ENCODE measurements at places on chromosomes 16 and 17.

DNA sequence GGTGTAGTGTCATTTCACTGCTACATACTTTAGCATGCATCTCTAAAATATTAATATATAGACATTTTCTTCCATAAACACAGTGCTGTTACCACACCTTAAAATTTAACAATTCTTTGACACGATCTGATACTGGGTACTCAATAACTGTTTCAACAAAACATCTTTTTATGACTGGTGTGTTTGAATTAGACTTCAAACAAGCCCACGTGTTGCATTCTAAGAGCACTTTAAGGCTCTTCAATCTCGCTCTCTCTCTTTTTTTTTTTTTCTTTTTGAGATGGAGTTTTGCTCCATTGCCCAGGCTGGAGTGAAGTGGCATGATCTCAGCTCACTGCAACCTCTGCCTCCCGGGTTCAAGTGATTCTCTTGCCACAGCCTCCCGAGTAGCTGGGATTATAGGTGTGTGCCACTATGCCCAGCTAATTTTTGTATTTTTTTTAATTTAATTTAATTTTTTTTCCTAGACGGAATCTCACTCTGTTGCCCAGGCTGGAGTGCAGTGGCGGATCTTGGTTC, 15.8 kb upstream of the SLC46A1 start:
- no peak for DNase-seq

GRCh38 chr17:72775919-72776318, 316.6 kb downstream of the SLC39A11 start:
- no peak for DNase-seq

DNA sequence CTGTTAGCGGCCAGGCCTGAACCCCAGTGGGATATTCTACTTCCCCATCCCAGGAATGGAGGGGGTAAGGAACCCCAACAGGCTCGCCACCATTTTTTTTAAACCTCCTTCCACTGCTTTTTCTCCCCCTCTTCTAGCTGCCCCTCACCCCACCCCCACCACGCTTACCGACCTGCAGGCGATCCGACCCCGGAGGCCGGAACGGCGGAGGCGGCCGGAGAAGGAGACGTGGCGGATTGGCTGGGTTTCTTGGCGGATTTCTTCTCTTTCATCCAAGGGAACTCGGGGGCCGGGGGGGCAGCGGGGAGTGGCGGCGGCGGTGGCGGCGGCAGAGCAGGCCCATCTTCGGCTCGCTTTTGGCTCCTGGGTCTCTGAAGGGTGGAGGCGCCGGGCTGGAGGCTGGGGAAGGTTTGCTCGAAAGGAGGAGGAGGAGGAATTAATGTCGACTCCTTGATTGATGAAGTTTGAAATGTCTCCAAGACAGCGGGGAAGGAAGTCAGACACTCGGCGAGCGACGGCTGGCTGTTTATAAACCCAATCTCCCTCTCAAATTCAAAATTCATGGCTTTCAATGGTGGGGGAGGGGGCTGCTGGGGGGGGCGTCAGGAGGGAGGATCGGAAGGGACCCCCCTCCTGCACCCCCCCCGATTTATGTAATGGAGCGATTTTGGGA, 424 bp downstream of the HOXB2 start:
- DNase-seq: peak; percentile 83

DNA sequence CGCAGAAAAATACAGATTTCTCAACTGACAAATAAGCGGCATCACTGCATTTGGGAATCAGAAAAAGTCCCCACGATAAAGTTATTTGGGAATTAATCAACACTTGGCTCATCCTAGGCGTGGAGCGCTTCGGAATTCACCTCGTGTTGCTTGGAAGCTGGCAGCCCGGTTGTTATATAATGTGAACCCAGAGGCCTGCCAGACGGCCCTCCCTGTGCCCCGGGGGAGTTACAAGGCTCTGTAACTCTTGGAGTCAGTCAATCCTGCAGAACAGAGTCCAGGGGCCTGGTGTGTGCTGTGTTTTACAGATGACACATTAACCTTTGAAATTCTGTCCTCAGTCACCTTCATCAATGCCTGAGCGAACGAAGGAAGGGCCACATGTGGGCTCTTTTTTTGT, 111.1 kb downstream of the PITPNC1 start:
- DNase-seq: no peak

GRCh38 chr17:36089888-36090836, at the start of gene CCL3:
CCL3 (minus strand) TSS chr17:36090143; CDS start chr17:36090058, 85 bp downstream.
- DNase-seq: no peak

GRCh38 chr17:3513305-3514035, 37.7 kb downstream of the ASPA start:
- no peak for DNase-seq

GRCh38 chr17:39080421-39081078, 70.9 kb downstream of the PLXDC1 start:
- DNase-seq: peak; percentile 4

GRCh38 chr17:19412510-19412909, 1.5 kb downstream of the RNF112 start:
- no peak for DNase-seq

DNA sequence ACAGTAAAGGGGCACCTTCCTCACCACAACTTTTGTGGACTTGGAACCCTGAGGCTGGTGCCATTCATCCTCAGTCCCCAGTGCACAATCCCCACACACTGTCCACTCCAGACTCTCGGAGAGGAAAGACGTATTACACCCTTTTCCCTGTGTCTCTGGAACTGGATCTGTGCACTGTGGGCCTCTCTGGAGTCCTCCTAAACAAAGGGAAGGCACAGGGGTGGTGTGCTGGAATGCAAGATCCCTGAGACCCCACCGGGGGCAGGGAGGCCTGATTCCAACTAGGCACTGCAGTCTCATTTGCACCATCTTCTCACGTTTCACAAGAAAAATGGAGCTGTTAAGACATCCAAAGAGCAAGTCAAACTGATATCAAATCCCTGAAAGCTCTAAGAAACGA, 89.8 kb downstream of the USP31 start:
- no peak for DNase-seq

DNA sequence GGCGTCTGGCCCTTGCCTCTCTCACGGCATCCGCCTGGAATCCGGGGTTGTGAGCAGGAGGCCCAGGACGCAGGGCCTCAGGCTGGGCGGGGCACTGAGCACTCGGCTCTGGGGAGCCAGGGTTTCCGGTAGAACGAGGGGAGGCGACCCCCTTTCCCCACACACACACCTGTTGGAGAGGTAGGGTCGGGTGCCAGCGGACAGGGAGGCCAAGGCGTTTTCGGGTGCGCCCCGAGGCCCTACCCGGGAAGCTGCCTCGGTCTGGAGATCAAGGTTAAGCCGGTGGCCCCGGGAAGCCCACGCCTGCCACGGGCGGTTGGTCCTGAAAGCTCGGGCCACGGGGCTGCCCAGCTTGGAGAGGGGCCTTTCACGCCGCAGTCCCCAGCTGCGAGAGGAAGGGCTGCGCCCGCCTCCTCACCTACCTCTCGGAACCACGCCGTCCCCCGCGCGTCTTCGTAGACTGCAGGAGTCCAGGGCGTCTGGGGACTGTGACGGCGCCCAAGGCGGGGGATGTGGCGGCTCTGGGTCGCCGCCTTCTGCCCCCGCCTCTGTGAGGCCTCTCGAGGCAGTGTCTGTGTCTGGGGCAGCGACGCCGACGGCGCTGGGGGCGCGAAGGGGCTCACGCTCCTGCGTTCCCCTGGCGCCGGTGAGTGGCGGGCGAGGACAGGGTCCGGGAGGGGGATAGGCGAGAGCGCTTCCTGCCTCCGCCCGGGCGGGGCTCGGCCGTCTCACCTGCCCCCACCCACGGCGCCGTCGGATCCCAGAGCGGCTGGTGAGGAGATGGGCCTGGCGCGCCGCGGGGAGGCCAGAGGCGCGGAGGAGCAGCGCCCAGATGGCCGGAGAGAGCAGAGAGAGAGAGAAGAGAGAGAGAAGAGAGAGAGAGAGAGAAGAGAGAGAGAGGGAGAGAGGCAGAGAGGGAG, 20.3 kb upstream of the HOXB9 start:
- no peak for DNase-seq

GRCh38 chr17:38751144-38751807, 1.3 kb upstream of the PSMB3 start:
- peak; percentile 81 for DNase-seq

GRCh38 chr16:31215287-31216162, 1.4 kb downstream of the PYDC1 start:
- peak; percentile 45 for DNase-seq

DNA sequence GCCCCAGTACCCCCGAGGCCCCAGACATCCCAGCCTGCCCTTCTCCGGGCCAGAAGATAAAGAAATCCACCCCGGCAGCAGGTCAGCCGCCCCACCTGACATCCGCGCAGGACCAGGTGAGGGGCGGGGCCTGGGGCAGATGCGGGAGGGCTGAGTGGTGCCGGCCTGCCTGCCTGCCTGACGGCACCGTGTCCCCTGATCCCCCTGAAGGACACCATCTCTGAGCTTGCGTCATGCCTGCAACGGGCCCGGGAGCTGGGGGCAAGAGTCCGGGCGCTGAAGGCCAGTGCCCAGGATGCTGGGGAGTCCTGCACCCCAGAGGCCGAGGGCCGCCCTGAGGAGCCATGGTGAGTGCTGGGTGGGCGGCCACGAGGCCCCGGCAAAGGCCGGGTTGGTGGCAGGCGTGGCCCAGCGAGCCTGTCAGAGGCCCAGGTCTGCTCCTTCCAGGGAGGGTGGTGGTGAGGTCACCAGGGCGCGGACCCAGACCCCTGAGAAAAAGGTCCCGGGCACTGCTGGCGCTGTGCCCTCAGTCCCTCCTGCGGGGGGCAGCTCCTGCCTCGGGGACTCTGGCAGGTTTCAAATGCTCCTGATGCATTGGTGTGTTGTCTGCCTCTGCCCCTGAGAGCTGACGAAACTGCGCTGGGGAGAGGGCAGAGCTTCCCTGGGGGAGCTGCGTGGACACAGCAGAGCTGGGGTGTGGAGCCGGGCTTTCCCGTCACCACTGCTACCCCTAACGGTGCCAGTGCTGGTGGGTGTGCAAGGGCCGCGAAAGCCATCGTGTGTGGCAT, 1.2 kb downstream of the CDT1 start:
- DNase-seq: no peak

DNA sequence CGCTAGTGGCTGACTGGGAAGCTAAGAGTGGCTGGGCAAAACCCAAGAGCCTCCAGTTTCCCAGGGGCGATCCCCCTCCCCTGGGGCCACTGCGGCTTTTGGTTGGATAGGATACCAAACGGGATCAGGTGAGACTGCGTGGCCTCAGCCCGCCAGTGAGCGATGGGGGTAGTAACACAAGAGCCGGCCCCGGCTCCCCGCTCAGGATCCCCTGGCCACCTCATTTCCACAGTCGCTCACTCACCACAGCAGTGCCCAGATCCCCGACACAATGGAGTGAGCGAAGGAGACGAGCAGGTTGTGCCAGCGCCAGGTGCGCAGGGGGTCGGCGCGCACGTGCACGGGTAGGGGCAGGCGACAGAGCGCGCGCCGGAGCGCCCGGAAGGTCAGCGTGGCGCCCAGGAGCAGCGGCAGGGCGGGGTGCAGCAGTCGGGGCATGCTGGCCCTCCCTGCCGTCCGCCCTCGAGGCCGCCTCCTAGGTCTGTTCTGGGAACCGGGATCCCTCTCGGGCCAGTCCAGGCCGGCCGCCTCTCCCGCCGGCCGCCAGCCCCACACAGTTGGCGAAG, 290 bp downstream of the TLCD1 start:
- DNase-seq: peak; percentile 90

DNA sequence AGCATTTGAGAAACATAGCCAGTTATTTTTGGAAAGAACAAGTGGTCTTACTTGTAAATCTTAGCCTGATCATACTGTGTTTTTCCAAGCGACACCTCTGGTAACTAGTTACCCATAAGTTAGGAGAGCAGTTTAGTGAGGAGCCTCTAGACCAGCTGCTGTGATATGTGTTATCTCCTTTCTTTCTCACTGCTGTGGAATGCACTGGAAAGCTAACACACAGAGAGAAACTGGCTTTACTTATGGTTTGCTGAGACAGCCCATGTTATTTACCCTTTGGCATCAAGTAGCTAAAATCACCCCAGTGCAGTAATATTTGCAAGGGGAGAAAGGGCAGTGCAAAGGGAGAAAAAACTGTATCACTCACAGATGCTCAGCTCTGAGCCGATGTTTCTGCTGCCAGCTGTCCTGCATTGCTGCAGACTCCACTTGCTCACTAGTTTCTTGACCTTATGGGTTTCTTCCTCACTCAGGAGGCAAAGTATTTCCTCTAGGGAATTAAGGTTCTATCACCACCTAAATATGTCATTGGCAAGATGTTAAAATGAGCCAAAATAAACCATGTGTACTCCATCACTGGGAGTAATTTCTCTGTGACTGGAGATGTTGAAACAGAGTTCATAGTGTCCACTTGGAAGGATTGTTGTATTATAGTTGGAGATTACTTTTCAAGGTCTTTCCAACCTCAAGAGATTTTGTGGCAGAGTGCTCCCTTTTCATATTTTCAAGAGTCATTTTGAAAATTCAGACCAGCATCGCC, 2.3 kb downstream of the RBFOX1 start:
- DNase-seq: no peak

- peak; percentile 47 for DNase-seq
These were observed 1.0 kb downstream of the RSPRY1 start for GRCh38 chr16:57186872-57187854.

DNA sequence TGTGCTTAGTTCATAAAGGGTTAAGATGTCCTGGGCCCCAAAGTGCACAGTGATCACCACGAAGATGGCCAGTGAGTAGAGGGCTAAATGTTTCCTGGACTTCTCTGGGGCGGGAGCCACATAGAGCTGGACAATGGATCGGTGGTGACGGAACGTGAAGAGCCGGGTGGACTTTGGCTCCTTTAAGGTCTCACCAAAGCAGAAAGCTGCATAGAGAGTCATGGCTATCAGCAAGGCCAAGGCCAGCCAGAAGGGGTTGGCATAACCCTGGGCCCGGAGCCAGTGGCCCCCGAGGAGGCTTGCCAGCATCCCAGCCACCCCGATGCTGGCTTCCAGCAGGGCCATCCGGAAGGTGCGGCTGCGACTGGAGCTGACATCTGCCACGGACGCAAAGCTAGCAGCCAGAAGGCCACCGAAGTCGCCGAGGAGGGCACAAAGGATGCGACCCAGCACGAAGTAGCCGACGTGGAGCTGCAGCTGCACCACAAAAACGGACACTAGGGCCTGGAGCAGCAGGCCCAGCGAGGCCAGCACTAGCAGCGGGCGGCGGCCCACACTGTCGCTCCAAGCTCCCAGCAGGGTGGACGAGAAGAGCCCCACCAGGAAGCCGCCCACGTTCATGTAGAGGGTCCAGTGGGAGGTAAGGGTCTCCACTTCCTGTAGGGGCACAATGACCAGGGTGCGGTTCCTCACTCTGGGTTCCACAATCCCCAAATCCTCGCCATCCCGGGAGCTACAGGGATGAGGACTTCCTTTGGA, 1.0 kb downstream of the SLC46A1 start:
- DNase-seq: no peak

- peak; percentile 8 for DNase-seq
These were observed 1.2 kb upstream of the AKAP10 start for GRCh38 chr17:19978805-19979211.

Measured in OCI-M1 (cell line).